ENCODE measurements at places on chromosomes 1 and 21.

- DNase-seq: no peak
Observed at GRCh38 chr1:194043984-194044755, 857.8 kb upstream of the B3GALT2 start.

- no peak for DNase-seq
Observed at GRCh38 chr21:16842696-16843035, 670.2 kb upstream of the CXADR start.

DNA sequence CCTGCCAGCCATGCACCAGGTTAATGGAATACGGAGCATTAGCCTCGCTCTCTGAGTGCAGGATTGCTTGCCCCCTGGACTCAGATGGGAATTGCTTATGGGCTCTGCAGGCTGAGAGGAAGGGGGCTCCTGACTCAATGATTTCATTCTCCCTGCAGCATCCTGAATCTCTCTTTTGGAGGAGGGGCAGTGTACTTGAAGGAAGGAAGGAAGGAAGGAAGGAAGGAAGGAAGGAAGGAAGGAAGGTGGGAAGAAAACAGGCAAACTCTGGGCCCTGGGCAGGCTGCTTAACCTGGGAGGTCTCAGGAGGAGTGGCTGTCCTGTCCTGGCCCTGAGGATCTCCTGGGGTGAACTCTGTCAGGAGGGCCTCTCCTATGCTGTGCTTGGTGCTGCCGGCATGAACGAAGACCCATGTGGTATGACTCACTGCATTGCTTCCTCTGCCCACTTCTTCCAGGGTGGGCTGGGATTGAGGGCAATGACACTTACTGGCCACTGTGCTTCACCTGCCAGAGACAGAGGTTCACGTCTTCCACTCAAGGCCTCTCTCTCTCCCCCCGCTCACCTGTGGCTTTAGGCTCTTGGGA lies 257.1 kb upstream of the CSF3R start:
- DNase-seq: no peak

DNA sequence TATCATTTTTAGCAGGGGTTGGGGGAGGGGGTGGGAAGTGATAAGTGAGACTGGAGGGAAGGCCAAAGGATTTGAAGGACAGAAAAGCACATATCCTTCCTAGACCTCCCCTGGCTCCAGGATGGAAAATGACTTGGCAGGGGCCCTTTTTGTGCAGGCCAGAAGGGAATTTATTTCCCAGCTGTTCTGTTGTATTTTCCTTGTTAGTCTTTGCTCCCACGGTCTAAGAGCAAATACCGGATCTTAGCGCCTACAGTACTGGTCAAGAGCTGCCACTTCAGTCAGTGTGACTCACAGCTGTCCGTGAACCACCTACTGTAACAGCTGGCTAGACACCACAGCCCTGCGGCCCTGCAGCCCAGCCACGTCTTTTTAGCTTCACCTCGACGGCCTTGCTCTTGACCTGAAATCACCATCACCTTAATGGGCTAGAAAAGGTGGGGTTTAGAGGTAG lies 51.0 kb upstream of the ERRFI1 start:
- DNase-seq: no peak

DNA sequence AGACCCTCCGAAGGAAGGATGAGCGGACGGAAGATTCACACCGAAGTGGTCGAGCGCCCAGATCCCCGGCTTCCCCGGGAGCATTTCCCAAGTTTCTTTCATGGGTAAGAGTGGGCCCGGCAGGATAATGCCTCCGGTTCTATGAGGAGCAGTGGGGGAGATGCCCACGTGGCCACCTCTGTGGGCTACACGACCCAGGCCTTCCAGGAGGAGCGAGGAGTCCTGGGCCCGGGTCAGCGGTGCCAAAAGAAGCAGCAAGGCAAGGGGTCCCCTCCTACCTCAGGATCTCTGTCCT lies 7.9 kb upstream of the NBPF11 start:
- DNase-seq: no peak

DNA sequence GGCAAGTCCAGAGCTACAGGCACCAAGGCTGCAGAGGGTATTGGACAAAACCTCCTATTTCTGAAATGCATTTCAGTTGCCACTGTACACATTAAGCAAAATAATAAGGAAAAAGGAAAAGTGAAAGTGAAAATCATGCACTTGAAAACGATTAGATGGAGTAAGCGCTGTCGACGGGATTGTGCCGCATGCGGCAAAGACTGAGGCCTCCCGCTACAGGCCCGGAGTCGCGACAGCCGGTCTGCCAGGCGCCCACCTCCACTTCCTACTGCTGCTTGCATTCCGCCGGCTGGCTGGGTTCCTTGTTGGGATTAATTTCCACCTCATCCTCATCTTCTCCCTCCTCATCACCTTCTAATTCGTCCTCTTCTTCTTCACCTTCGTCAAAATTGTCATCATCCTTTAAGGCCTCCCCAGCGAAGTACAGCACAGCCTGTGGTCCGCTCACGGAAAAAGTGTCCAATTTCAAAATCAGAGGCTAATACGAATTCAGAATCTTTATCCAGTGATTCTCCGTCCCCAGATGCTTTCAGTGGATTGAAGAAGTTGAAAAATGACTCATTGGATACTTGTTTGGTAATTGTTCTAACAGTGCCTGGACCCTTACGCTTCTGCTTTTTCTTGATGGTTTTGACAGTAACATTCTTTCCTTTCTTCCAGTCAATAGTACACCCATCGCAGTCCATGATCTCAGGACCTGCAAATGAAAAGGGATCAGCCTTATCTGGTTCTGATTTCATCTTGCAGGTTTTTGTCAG lies 38.0 kb downstream of the CD58 start:
- DNase-seq: no peak

GRCh38 chr1:52296345-52296744 lies 69.7 kb downstream of the CC2D1B start:
- no peak for DNase-seq
